ENCODE measurements at places on chromosomes 5 and 9.
A peak's percentile ranks its signal among the peaks of the same experiment; 100 is the strongest.

GRCh38 chr5:108654051-108654450 lies 93.6 kb upstream of the FER start:
- no peak for DNase-seq

GRCh38 chr5:112878101-112878500 lies 17.0 kb downstream of the SRP19 start:
- DNase-seq: no peak

- peak; percentile 54 for DNase-seq
These were observed 780.1 kb upstream of the DMAC1 start for GRCh38 chr9:8579661-8580060.

DNA sequence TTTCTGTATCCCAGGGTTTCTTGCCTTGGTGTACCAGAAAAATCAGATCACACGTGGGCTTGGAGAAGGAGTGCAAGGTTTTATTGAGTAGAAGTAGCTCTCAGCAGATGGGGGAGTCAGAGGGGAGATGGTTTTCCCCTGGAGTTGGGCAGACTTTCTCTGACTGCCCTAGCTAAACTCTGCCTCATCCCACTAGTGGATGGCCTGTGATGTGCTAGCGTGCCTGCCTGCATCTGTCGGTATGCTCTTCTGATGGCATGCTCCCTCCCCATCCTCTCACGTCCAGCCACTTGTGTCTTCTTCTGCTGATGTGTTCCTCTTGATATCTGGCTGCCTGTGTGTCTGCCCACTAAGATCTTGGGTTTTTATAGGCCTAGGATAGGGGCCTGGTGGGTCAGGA lies 616.1 kb upstream of the RGMB start:
- no peak for DNase-seq

- no peak for DNase-seq
These were observed 145.4 kb downstream of the MAPKAP1 start for GRCh38 chr9:125561509-125562148.

DNA sequence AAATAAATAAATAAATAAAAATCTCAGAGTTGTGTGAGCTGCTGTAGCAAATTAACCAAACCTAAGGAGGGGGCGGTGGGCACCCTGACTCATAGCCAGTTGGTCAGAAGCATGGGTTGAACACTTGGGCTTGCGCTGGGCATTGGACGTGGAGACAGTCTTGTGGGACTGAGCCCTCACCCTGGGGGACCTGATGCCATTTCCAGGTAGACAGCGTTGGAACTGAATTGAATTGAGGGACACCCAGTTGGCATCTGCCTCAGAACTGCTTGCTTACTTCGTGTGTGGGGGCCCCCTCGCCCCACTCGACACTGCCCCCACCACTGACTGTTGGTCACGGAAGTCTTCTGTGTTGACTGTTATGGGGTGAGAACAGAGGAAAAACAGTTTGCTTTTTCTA lies 19.0 kb upstream of the TBC1D9B start:
- no peak for DNase-seq

DNA sequence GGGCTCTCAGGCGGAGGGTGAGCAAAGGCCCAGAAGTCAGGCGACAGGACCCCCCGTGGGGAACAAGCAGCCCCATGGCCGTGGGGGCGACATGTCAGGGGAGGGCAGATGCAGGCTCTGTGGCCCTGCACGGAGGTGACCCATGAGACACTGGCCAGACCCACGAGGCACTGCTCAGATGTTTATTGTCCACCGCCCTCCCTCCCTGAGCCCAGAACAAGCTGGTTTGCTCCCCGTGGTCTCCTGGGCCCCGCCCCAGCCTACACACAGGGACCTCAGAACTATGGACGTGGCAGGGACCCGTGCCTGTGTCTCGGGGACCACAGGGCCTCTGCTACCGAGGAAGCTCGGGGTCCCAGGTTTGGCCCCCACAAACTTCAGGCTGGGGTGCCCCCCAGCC lies 1.9 kb downstream of the FUT7 start:
- DNase-seq: no peak

GRCh38 chr9:113674436-113674835 lies 201.7 kb upstream of the ZNF618 start:
- DNase-seq: no peak

DNA sequence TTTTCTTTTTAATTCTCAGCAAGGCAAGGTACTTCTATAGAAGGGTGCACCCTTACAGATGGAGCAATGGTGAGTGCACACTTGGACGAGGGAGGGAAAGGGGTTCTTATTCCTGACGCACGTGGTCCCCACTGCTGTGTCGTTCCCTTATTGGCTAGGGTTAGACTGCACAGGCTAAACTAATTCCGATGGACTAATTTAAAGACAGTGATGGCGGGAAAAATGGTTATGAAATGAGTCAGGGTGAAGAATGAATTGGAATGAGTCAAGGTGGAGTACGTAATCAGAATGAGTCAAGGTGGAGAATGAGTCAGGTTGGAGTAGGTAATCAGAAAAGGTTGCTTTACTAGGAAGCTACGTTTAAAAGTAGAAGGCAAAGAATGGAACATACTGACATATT lies 2.1 kb upstream of the HMGCS1 start:
- no peak for DNase-seq

- peak; percentile 58 for DNase-seq
These were observed 138.8 kb upstream of the LIFR start for GRCh38 chr5:38695021-38695958.

DNA sequence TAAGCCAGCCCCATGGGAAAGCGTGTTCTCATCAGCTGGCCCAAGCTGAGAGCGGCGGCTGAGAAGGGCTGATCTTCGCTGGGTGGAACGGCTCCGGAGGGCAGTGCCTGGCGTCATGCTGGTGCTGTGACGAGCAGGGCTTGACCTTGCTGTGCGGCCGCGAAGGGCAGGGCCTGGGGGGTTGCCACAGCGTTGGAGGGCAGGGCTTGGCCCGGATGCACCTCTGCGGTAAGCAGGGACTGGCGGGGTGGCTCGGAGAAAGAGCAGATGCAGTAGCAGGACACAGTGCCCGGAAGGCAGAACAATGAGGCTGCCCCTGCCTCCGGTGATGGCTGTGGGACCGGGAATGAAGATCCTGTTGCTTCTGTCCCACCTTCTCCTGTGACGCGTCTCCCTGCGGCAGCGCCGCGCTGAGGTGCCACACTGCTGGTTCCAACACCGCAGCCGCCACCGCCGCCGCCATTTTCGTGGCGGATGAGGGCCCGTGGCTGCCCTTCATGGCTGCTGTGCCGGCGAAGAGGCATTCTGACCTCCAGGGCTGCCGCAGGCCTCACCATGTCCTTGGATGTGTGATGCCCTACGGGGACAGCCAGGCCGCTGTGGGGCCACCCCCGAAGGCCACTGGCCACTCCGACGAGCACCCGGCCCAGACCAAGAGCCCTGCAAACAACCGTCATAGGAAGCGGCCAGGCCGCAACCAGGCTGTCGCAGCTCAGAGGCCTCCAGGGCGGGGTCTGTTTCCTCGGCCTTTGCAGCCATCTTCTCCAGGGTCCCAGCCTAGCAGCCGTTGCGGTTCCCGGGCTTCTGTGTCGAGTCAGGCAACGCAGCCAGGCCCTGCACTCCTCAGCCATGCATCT lies 890.5 kb upstream of the CTNND2 start:
- DNase-seq: no peak

DNA sequence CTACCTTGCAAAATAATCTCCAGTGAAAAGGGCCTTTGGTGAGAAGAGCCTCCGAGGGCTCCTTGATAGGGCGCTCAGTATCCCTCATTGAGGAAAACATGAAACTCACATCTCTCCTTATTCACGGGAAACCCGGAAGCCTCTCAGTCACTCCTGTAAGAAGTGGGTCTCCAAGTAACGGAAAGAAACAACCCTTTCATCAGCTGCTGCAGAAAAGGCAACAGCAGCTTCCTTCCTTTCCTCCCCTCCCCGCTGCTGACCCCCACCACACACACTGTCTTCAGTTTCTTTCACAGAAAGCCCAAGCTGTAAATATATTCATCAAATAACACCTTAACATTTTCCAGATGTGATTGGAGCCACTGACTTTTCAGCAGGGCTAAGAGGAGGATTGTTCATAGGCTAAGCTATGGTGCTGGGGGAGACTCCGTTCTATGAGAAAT lies 81.4 kb downstream of the C9orf152 start:
- no peak for DNase-seq

- DNase-seq: no peak
These were observed 527.8 kb downstream of the AGTPBP1 start for GRCh38 chr9:85213650-85214607.

- DNase-seq: peak; percentile 56
These were observed 17.2 kb upstream of the PAM start for GRCh38 chr5:102737805-102738469.

- DNase-seq: no peak
These were observed 197.7 kb upstream of the CDKN2B start for GRCh38 chr9:22206833-22207232.

- DNase-seq: no peak
These were observed 43.8 kb downstream of the LHFPL2 start for GRCh38 chr5:78604689-78605285.

DNA sequence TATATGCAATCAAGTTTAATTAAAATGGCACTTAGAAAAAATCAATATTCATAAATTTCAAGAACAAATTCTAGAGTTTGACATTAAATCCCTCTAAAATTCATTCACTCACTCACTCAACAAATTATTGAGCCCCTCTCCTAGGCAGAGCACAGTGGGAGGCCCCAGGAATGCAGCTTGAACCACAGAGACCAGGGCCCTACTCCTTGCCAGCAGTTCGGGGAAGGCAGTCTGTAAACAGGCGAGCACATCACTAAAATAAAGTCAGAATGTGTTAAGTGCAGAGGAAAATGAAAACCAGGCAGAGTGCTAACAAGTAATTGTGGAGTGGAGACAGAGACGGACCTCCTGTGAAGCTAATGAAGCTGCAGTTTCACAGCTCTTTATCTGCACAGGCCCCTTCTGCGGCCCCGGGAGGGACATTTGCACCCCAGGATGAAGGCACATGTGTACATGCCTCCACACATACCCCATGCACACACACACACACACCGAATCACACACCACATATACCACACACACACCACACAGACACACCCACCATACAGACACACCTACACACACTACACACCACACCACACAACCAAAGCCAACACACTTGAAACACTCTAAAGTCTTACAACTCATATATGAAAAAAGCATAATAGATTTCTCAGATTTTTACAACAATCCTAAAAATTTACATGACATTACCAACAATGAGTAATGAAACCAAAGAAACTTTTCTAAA lies 40.5 kb downstream of the BHMT start:
- peak; percentile 12 for DNase-seq

- no peak for DNase-seq
These were observed 134.6 kb upstream of the PPP1R26 start for GRCh38 chr9:135344915-135345500.

- DNase-seq: peak; percentile 92
These were observed 16.8 kb downstream of the CFAP77 start for GRCh38 chr9:132426639-132427414.

DNA sequence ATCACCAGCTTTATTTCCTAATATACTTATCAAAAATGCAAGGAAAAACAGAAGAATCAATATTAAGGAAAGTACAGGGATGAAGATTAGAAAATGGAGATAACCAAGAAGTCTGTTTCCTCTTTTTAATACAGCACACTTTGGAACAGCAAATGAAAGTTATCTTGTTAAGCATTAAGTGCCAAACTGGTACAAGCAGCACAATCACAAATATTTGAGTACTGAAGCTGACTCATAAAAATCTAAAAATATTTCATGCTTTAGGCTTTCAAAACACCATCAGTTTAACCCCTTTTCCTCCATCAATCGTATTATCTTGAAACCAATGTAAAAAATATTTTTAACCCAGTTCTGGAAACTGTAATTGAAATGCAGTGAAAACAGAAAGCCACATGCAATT lies 2.7 kb downstream of the FBXW11 start:
- no peak for DNase-seq

DNA sequence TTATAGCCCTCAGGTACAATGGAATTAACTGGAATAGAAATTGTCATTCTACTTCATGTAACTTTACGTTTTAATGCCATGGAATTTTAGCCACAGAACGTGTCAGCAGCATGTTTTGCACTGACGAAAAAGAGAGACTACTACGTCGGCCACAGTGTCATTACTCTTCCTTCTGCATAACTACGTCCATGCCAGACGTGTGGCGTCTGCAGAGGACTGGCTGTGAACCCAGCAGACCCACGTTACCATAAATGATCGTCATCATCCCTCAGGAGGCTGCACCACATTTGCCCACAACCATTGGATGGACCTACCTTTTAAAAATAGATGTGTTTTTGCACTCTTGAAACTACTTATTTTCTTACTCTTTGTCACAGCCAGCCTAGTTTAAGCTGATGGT lies 63.8 kb upstream of the ATG10 start:
- no peak for DNase-seq

GRCh38 chr5:40046792-40047191 lies 622.0 kb upstream of the DAB2 start:
- DNase-seq: no peak

GRCh38 chr5:13611604-13612003 lies 332.9 kb downstream of the DNAH5 start:
- no peak for DNase-seq

- DNase-seq: no peak
These were observed 535.0 kb downstream of the CDK5RAP2 start for GRCh38 chr9:120045011-120045410.

GRCh38 chr5:168813184-168813968 lies 234.2 kb upstream of the PANK3 start:
- no peak for DNase-seq

DNA sequence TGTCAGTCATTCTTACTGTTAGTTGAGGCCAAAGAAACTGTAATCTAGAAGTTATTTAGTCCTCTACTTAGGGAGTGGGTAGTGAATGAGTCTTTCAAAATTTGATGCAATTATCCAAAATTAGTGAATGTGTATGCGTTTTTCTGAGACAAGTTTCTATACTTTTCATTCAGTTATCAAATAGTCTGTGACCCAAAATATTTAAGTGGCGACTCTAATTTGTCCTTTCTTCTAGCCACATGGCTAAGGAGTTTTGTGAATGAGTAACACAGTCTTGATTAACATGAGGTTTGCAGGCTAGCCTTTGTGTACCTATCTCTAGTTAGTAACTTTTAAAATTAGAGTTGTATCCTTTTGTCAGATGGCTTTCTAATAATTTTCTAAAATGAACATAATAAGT lies 45.6 kb downstream of the COMMD10 start:
- no peak for DNase-seq

DNA sequence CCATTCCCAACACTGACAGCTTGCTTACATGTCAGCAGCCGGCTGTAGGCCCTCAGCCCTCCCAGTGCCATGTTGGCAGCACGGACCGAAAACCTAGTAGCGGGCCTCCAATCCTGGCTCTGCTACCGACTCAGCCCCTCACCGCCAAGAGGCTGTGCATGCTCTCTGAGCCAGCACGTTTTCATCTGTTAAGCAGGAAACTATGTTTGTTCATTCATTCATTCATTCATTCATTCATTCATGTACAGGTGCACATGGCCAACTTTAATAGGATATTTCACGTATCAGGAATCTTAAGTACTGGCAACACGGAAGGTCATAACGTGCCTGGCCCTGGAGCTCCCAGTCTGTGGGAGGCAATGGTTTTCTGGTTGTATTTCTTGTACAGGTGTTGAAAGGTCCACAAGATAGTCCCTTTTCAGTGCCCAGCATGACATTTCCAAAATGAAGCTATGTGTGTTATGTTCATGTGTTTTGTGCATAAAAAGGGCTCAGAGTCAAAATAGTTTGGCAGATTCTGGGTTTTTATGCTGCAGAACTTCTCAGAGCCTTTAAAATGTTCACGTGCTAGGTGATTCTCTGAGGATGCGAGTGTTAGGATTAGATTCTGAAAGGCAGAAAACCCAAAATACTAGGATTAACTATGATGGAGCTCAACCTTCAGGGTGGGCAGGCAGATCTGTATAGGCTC lies 17.7 kb downstream of the SUSD3 start:
- no peak for DNase-seq
